ENCODE measurements at places on chromosomes 7 and 10.

- DNase-seq: no peak
These were observed 12.2 kb downstream of the COMTD1 start for GRCh38 chr10:75223507-75223906.

DNA sequence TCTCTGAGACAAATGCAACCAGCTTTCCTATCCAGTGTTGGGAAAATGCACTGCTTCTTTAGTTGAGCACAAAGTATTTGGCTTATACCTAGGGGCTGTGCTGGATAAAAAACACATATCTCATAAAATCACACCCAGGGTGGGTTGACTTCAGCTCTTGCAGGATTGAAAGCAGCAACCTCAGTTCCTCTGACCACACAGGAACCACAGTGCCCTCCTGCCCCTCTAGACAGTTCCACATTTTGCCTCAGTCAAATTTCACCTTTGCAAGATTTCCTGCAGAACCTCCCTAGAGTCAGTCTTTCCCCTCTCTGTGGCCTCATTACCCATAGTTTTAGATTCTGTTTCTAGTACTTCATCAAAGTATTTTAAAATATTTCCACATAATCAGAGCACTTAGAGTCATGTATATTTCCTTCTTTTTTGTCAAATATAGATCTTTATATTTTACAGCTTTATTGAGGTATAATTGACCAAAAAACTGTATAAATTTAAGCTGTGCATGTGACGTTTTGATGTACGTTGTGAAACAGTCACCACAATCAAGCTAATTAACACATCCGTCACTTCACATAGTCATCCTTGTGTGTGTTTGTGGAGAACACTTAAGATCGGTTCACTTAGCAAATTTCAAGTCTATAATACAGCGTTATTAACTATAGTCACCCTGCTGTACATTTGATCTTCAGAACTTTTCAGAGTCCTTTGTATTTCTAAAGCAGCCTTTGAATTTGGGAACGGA, 37.0 kb upstream of the EGR2 start:
- DNase-seq: peak; percentile 76

DNA sequence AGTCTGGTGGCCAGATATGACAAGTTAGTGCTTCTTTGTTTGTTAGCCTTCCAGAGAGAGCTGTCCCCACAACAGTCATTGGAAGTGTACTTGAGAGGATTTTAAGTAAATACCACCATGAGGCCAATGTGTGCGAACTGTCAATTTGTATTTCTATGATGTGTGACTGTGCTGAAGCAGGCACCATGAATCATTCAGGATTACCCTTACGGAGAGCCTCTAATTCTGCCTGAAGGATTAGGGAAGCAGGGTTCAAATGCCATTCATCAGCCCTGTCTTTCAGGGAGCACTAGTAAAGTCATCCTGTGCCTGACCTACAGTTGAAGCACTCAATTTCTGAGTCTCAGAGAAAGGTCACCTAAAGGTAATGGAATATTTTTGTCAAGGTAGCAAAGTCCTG, 109.3 kb downstream of the GATA3 start:
- no peak for DNase-seq

- DNase-seq: no peak
These were observed 267.2 kb downstream of the GLRX3 start for GRCh38 chr10:130403153-130404075.

- no peak for DNase-seq
These were observed 493 bp downstream of the WDR91 start for GRCh38 chr7:135210888-135211178.

GRCh38 chr7:66522518-66522917, 106.2 kb upstream of the KCTD7 start:
- DNase-seq: no peak

- DNase-seq: no peak
These were observed 2.9 kb upstream of the RALA start for GRCh38 chr7:39620486-39620885.

- DNase-seq: no peak
These were observed 232.9 kb upstream of the PTN start for GRCh38 chr7:137576481-137576880.

DNA sequence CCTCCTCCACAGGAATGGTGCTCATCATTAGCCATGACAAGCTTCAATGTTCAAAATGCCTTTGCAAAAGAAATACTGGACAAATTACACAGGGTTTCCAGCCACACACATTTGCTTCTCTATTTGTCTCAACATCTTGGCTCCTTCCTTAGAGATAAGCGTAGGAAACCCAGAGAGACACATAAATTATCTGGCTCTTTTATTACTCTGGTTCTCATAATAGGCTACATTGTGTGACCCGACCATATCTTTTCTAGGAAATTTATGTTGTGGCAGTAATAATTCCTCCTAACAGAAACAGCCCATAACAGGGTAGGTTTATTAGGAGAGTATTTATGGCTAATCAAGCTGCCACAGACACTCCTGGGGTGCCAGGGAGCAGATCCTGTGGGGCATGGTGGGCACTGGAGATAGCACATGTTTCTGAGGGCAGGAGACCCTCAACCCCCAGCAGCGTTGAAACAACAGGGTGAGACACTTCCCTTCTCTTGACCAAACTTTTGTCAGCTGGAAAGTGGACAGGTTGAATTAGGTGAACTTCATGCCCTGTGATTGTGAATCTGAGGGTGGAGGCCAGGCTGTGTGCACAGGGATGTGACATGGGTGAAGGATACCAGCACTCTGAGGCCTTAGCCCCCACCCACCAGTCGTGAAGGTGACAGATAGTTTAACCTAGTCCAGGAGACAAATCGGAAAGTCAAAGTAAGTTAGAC, 295.9 kb upstream of the ZNF32 start:
- DNase-seq: no peak

DNA sequence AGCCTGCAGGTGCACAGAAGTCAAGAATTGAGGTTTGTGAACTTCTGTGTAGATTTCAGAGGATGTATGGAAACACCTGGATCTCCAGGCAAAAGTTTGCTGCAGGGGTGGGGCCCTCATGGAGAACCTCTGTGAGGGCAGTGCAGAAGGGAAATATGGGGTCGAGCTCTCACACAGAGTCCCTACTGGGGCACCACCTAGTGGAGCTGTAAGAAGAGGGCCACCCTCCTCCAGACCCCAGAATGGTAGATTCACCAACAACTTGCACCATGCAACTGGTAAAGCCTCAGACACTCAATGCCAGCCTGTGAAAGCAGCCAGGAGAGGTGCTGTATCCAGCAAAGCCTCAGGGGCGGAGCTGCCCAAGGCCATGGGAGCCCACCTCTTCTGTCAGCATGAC, 205.8 kb downstream of the CCSER2 start:
- DNase-seq: no peak

All from GM12864 (cell line).